Activated naive CD4-positive, alpha-beta T cell treated with anti-CD3 and anti-CD28 coated beads, Interleukin-2, amount 10 ng/mL, durations not matched to agents 7 days and 5 days (primary cell): ENCODE measurements at places on chromosomes 5 and 9.

DNA sequence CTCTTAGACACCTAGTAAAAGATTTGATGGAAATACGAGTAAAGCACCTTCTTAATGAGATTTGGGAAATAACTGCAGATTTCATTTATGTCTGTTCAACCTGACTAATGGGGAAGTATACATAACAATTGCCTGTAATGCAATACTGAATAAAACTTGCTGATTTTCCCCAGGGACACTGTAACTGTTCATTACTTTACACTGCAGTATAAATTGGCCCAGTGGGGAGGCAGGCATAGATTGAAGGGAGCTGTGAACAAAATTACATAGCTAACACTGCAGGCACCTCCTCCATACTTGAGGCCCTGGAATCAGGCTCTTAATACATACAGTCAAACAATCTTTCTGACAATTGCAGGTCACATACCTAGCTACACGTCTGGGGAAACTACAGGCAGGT, 216.2 kb downstream of the PTPRD start:
- DNase-seq = no peak

- DNase-seq = no peak
These were observed 966.3 kb upstream of the C9orf72 start for GRCh38 chr9:28539434-28540070.

DNA sequence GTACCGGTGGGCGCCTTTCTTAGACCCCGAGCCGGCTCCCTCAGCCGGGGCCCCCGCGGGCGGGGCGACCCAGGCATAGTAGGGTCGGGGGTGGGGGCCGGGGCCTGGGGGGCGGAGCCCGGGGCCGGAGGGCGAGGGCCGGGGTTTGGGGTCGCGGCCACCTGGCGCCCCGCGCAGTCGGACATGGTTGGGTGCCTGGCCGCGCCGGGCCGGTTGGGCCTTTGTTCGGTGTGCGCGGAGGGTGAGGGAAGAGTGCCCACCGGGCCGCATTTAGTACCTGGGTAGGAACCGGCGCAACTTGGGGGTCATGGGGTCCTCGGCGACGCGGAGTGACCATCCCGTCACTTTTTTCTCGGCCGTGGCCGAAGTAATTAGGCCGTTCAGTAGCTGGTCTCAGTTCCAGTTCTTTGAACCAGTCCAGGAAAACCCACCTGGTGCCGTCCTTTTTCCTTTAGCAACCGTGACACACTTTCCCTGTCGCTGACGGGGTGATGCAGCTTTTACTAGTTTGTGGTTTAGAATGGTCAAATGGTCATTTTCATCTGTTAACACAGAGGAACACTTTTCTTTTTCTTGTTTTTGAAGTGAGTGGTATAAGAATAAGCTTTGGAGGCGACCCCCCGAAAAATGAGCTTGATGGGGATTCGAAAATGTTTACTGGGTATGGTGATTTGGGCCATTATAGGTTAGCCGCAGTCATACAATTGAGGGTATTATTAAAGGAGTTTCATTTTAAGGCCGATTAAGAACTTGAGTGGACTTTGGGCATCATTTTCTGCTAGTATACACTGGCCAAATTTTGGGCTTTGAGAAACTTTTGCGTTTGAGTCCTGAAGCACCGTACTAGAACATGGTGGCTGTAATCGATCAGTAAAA, 589 bp downstream of the CKS2 start:
- no peak for DNase-seq

- no peak for DNase-seq
These were observed 100.2 kb downstream of the BRINP1 start for GRCh38 chr9:119268985-119269384.

- peak; percentile 60 for DNase-seq
These were observed 6.6 kb downstream of the TJP2 start for GRCh38 chr9:69180670-69181069.

DNA sequence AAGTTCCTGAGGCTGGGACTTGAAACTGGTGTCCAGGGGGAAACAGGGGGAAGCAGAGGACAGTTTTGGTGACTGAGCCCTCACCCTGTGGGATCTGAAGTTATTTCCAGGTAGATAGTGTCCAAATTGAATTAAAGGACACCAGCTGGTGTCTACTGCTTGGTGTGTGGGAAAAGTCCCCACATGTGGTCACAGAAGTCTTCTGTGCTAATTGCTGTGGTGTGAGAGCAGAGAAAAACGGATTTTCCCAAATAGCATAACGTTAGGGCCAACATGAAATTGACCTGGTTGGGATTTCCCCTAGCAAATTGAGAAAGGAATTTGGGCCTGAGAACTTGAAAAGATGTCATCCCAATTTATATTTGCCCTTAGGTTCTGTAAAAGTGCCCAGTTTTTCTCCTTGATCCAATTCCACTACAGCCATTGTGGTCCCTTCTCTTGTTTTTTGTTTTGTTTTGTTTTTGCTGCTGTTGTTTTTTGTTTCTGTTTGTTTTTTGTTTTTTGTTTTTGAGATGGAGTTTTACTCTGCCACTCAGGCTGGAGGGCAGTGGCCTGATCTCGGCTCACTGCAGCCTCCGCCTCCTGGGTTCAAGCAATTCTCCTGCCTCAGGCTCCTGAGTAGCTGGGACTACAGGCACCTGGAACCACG, 5.6 kb upstream of the STARD4 start:
- no peak for DNase-seq

DNA sequence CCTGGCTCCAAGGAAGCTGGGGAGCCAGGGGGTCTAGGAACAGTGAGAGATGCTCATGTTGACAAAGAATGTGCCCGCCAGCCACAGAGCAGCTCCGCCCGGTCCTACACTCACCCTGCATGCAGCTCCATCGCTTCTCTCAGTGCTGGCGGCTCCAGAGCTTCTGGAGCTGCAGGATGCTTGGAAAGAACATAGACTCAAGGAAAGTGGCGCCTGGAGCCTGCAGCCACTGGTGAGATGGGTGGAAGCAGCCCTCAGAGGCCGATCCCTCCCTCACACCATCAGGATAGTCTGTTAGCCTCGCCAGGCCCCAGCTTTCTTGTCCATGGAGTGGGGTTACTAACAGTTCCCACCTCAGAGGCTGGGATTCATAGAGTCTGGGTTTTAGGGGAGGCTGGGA, 26.4 kb upstream of the SLC6A19 start:
- no peak for DNase-seq

DNA sequence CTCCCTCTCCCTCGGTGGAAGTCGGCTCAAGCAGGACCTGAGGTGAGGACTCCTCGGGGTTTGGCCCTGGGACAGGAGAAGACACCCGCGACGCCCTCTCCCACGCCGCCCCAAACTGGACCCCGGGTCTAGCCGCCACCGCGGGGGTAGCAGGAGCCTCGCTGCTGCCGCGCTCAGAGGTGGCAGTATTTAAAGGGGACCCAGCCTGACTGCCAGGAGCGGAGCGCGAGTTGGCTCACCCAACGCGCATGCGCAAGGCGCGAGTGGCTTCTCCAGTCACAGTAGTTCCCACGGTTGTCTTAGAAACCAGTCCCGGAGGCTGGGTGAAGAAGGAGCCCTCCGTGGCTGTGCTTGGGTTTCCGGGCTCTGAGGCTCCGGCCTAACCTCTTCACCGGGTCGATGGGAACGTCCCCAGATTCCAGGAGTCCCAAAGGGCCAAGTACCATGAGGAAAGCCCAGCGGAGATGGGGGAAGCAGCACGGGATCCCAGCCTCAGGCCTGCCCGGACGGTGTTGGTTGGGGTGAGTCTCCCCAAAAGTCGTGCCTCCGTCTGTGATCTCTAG, 477.8 kb downstream of the SPATA31A7 start:
- DNase-seq = no peak

GRCh38 chr5:68015381-68016302, 199.9 kb upstream of the PIK3R1 start:
- DNase-seq = no peak

- DNase-seq = no peak
These were observed 160.6 kb downstream of the C9orf152 start for GRCh38 chr9:110047232-110047954.

DNA sequence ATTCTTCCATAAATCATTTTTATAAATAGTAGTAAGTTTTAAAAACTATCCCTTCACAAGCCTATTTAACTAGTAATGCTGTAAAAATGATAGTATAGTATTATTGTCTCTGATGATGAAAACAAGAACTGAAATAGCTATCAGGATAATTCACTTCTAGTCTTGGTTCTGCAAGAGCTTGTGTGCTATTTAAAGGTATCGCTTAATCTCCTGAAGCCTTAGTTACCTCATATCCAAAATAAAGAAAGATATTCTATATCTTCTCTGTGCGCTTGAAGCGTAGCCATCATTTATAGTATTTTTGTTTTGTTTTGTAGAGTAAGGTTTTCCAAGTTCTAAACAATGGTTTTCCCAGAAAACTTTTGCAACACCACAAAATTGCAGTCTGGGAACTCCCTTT, 180.1 kb downstream of the TMC1 start:
- DNase-seq = no peak

DNA sequence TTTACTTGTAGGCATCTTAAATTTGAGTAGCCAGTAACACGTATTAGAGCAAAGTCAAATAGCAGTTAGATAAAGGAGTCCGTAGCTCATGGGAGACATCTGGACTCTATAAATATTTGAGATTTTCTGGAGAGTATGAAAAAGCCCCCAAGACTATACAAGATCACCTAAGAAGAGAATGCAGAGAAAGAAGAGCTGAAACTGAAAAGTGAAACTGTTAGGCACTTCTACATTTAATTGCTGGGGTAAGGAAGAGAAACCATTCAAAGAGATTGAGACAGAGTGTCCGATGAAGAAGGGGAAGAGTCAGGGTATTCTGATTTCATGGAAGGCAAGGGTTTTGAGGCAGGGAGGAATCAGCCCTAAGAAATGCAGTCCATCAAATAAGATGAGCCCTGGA, 2372.1 kb downstream of the MAT2B start:
- no peak for DNase-seq

- DNase-seq = no peak
These were observed 1.4 kb downstream of the ETF1 start for GRCh38 chr5:138541511-138542179.

- no peak for DNase-seq
These were observed 10.0 kb downstream of the TRAF1 start for GRCh38 chr9:120916588-120916987.

GRCh38 chr5:107743373-107744000, 72.8 kb upstream of the EFNA5 start:
- no peak for DNase-seq

- no peak for DNase-seq
These were observed 76.0 kb downstream of the ATPSCKMT start for GRCh38 chr5:10173716-10174115.

DNA sequence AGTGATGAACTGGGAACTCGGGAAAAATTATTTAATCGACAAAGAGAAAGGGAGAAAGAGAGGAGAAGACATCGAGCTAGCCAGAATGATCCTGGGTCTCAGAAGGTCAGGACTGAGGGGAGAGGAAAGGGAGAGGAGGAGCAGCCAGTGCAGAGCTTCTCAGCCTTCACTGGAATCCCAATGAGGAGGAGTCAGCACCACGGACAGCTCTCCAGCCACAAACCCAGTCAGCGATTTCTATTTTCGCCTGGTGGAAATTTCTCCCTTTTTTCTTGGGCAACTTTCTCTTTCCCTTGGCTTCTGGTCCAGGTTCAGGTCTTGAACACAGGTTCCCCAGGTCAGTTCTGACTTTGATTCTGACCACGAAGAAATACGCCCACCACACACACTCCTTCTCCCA, 1.6 kb upstream of the BRINP1 start:
- DNase-seq = peak; percentile 38

DNA sequence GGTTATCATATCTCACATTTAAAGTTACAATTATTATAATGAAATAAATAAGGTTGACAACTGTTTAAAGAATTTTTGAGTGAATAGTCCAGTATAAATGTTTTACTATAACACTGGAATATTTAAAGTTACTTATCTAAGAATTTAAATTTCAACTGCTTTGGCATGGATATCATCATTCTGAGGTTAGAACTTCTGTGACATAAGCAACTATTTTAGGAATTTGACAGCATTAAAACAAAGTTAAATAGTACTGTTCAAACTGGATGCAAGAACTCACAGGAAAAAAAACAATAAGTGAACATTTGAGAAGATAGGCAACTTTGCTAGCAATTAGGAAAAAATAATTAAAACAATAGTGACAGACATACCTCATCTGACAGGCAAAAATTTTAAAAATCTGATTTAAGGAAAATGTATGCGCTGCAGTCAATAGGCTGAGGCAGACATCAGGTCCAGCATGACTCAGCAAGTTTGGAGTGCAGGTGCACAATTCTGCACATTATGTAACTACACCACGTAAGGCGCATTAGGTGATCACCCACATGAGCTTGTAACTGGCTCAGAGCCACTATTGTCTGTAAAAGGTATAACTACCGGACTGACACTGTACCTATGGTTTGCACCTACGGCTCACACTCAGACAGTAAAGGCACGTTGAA, 180.6 kb downstream of the PDE4D start:
- DNase-seq = no peak

- DNase-seq = no peak
These were observed 39.4 kb downstream of the KLF9 start for GRCh38 chr9:70374962-70375618.

DNA sequence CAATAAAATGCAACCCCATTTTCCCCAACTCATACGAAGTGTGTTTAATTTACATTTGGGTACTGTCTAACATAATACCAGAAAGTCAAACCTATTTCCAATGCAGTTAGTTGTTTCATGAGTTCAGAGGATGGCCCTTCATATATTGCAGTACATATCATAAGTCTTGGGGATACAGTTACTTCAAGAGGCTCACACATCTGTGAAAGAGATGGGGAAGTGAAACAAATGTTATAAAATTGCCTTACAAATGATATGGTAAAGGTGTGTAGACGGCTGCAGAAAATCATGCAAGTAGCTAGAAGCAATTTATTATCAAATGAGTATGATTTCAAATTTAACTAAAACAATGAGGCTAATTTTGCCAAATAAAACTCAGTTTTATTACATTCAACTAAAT, 219.0 kb upstream of the CDH12 start:
- no peak for DNase-seq

DNA sequence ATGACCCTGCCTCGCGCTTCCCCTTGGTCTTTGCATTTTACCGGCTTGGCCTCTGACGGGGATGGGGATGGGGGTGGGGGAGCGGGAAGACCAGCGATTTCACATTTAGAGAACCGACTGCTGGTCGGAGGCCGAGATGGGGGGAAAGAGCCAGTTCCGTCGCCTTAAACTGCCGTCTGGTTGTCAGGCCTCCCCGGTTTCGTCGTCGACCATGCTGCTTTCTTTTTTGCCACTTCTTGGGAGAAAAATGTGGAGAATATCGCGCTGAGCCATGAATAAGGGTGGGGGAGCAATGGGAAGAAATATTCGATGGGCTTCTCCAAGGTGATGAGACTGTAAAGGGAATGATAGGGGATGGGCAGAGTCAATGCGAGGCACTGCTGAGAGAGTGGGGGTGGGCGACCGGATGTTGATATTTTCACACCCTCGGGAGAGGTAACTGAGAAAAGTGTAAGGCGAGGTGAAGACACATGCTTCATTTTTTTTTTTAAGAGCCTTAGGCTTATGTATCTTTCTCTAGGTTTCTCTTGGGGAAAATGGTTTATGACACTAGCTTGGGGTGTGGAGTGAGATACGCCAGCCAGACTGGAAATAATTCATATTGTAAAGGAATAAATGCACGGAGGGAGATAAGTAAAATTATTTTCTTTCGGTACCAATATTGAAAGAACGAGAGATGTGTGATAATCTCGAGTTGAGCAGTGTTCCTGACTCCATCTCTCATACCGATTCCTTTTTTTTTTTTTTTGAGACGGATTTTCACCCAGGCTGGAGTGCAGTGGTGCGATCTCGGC, 1.1 kb downstream of the KIF2A start:
- DNase-seq = peak; percentile 72
